ENCODE measurements at places on chromosomes 11 and 22. TPM values are rescaled to one million over a fixed set of nuclear protein-coding genes. Genes with fewer than 3 reads are reported as not detected.

SRSF8 gene
- polyA plus RNA-seq = 29.3 TPM

TCN2 gene
- 5.8 TPM for polyA plus RNA-seq

ELF5 gene
- not detected for polyA plus RNA-seq

PSMC3 gene
- 168 TPM for polyA plus RNA-seq

IL18 gene
- polyA plus RNA-seq = 5.1 TPM

TPBGL gene
- polyA plus RNA-seq = 0.01 TPM

ZBED4 gene
- 6.3 TPM for polyA plus RNA-seq

RBMXL2 gene
- polyA plus RNA-seq = not detected

CDPF1 gene
- 8.3 TPM for polyA plus RNA-seq

KRTAP5-8 gene
- polyA plus RNA-seq = not detected

RRAS2 gene
- polyA plus RNA-seq = 50.0 TPM

TUG1 gene
- 39.5 TPM for polyA plus RNA-seq

TSPO gene
- polyA plus RNA-seq = 270 TPM

DKK3 gene
- polyA plus RNA-seq = 326 TPM

MYO7A gene
- 3.7 TPM for polyA plus RNA-seq

C11orf97 gene
- not detected for polyA plus RNA-seq

SLC22A25 gene
- polyA plus RNA-seq = not detected

PATE4 gene
- polyA plus RNA-seq = not detected

DEAF1 gene
- polyA plus RNA-seq = 15.2 TPM

CNGA4 gene
- polyA plus RNA-seq = 0.06 TPM

CACNA1I gene
- polyA plus RNA-seq = 0.01 TPM

MFNG gene
- polyA plus RNA-seq = 6.0 TPM

GPR152 gene
- not detected for polyA plus RNA-seq

GGTLC2 gene
- polyA plus RNA-seq = not detected

SLC16A8 gene
- polyA plus RNA-seq = not detected

RBFOX2 gene
- 107 TPM for polyA plus RNA-seq

ATM gene
- polyA plus RNA-seq = 15.7 TPM

OR6A2 gene
- not detected for polyA plus RNA-seq

CCDC15 gene
- polyA plus RNA-seq = 2.8 TPM

TSSK2 gene
- not detected for polyA plus RNA-seq

RAG1 gene
- polyA plus RNA-seq = 0.16 TPM

CSF2RB gene
- polyA plus RNA-seq = not detected

APOL5 gene
- polyA plus RNA-seq = not detected

KREMEN1 gene
- 10.5 TPM for polyA plus RNA-seq

FZD4 gene
- 0.51 TPM for polyA plus RNA-seq

Data from mammary epithelial cell (primary cell).